Upper lobe of right lung (tissue), 1 donor: ENCODE measurements at places on chromosomes 2 and 18.
A peak's percentile ranks its signal among the peaks of the same experiment; 100 is the strongest.

- no peaks in the 10 kb centered on the region for H3K4me1 ChIP-seq
- H3K36me3 ChIP-seq, result no peaks in the 10 kb centered on the region
- no peak for DNase-seq
- H3K4me3 ChIP-seq, result no peak overlapping the region
Measured at GRCh38 chr2:183264890-183265535, 140.8 kb downstream of the NUP35 start.

- H3K27me3 ChIP-seq, result no peaks in the 10 kb centered on the region
- H3K27ac ChIP-seq, result no peak overlapping the region
- no peaks in the 10 kb centered on the region for H3K36me3 ChIP-seq
- H3K4me3 ChIP-seq, result no peak overlapping the region
- DNase-seq, result no peak
Measured at GRCh38 chr18:65822826-65823225, 72.0 kb downstream of the CDH7 start.

GRCh38 chr2:29706171-29706720 lies 215.1 kb downstream of the ALK start:
- no peak overlapping the region for H3K27ac ChIP-seq
- DNase-seq, result no peak
- no peaks in the 10 kb centered on the region for H3K4me1 ChIP-seq
- no peaks in the 10 kb centered on the region for H3K27me3 ChIP-seq

DNA sequence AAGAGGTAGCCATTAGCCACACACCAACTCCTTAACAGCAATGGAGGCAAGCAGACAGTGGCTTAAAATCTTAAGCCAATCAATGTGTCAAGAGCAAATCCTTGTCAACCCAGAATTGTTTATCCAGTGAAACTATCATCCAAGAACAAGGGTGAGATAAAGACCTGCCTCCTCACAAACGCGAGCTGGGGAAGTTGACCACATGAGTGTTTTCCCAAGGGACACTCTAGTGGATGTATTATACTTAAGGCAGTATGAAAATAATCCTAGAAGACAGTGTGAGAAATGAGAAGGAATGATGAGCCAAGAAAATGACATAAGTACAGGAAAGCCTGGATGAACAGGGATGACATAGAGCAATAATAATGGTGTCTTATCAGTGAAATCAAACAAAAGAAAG lies 209.6 kb downstream of the TWIST2 start:
- no peaks in the 10 kb centered on the region for H3K4me1 ChIP-seq
- H3K36me3 ChIP-seq, result peaks cover 23% of the 10 kb centered on the region
- H3K4me3 ChIP-seq, result no peak overlapping the region
- no peak overlapping the region for H3K27ac ChIP-seq
- no peaks in the 10 kb centered on the region for H3K27me3 ChIP-seq

- H3K4me3 ChIP-seq, result no peak overlapping the region
- no peaks in the 10 kb centered on the region for H3K4me1 ChIP-seq
- no peaks in the 10 kb centered on the region for H3K27me3 ChIP-seq
- DNase-seq, result no peak
- H3K27ac ChIP-seq, result no peak overlapping the region
Measured at GRCh38 chr18:40168026-40168425, 1787.0 kb upstream of the PIK3C3 start.

DNA sequence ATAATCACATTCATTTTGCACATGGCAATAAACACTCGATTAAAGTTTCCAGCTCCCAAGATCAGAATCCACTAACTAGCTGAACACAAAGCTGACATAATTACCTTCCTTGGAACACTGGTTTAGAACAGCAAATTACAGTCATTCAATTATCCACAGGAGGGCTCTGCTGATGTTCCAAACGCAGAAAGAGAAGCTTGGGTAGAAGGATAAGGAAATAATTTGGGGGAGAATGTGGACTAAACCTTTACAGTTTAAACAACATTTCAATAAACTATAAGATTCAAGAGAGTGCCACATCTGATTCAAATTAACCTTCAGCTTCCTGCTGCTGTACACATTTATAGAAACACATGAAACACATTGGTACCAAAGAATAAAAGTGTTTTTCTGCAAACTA lies 67.8 kb upstream of the ARL4C start:
- H3K27me3 ChIP-seq, result no peaks in the 10 kb centered on the region
- no peak overlapping the region for H3K27ac ChIP-seq
- H3K4me3 ChIP-seq, result no peak overlapping the region

DNA sequence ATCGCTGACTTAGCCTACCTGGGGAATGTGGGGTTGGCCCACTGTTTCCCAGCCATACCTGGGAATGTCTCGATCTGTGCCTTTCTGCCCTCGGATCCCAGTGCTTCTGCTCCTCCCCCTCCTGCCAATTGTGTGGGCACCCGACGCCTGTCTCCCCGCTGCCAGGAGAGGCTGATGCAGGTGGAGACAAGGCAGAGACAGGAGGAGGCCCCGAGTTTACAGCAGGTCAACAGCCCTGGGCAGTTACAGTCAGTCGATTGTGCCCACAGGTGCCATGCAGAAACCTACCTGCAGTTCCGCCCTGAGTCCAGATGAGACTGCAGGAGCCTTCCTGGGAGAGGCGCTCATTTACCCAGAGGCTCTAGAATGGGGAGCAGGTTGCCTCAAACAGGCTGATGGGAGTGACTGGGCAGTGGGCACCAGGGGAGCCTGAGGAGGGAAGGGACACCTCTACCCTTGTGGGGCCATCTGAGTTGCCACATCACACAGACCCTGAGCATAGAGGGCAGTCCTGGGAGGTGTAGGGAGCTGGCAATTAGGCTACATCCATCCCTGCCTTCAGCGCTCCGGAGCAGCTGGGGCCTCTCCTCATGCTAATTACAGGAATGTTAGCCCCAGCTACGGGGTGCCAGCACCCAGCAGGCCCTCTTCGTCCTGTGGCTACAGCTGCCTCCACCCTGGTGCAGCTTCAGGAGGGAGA lies 300.1 kb downstream of the NDUFA10 start:
- H3K36me3 ChIP-seq, result no peaks in the 10 kb centered on the region
- DNase-seq, result peak; percentile 40
- no peak overlapping the region for H3K4me3 ChIP-seq
- no peaks in the 10 kb centered on the region for H3K4me1 ChIP-seq

DNA sequence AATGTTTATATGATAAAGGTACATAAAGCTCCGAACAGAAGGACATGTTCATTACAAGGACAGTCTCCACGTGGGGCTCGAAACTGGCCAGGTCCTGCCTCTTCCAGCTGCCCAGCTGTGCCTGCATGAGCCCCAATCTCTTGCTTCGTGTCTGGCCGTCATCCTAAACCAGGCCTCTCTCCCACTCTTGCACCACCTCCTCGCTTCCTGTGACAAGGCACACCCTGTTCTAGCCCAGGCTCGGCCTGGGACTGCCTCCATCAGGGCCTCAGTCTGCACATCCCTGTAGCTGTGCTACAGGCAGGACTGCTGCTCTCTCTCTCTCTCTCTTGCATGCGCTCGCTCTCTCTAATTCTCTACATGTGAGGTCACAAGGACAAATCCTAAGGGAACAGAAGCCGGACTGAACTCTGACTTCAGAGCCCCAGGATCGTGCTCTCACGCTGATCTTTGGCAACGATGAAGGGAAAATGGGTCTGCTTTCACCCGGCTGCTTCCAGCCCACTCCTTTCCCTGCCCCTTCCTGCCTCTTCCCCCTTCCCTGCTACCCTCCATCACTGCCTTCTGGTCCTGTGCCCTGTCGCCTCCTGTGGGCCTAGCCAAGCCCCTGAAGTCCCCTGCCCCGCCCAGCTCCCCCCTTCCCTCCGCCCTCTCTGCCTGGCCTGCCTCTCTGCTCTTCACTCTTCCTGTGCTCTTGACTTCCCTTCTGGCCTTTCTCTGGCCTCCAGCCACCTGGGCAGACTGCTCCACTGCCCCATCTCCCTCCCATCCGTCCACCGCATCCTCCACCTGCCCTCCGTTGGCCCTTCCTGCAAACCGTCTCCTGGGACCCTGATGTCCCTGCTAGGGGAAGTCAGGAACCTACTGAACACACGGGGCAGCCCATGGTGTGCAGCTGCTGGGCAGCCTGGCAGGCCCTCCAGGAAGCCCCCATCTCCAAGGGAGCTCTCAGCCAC lies 7.8 kb upstream of the GPR55 start:
- H3K4me3 ChIP-seq, result no peak overlapping the region
- no peak overlapping the region for H3K27ac ChIP-seq
- no peaks in the 10 kb centered on the region for H3K4me1 ChIP-seq
- DNase-seq, result no peak
- H3K36me3 ChIP-seq, result no peaks in the 10 kb centered on the region
- H3K27me3 ChIP-seq, result no peaks in the 10 kb centered on the region

DNA sequence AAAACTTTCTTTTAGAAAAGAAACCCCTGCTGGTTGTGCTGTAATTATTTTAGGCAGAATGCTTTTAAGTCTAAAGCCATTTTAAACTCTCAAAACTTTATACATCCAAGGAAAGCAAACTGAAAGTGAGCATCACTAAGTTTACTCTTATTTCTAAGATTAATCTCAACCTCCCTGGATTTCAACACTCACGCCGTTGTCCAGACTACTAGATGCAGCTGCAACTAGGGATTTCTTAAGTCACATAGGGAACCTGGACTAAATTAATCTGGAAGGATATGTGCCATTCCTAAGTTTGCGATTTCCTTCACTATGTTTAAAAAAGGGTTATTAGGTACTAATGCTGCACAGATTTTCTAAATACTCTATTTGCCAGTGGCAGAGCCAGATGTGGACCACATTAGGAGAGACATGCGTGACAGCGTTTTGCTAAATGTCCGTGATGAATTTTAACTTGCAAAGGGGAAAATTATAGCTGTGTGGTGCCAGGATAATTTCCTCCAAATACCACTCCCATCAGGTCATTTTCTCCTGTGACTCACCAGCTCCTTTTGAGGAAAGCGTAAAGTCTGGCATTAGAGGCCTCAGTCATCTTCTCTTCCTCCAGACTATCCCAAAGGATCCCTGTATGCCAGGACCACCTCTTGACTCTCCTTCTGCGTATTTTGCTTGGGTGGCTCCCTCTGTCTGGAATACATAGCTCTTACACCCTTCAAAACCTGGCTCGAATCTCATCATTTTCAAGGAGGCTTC lies 143.7 kb downstream of the ATL2 start:
- no peaks in the 10 kb centered on the region for H3K36me3 ChIP-seq
- DNase-seq, result no peak
- no peaks in the 10 kb centered on the region for H3K27me3 ChIP-seq
- no peak overlapping the region for H3K27ac ChIP-seq

- no peaks in the 10 kb centered on the region for H3K27me3 ChIP-seq
- no peaks in the 10 kb centered on the region for H3K36me3 ChIP-seq
- no peak overlapping the region for H3K27ac ChIP-seq
- no peaks in the 10 kb centered on the region for H3K4me1 ChIP-seq
- H3K4me3 ChIP-seq, result no peak overlapping the region
Measured at GRCh38 chr2:159939946-159940345, 122.5 kb downstream of the PLA2R1 start.

- no peaks in the 10 kb centered on the region for H3K4me1 ChIP-seq
- no peak overlapping the region for H3K4me3 ChIP-seq
- no peaks in the 10 kb centered on the region for H3K36me3 ChIP-seq
- no peak overlapping the region for H3K27ac ChIP-seq
- no peaks in the 10 kb centered on the region for H3K27me3 ChIP-seq
Measured at GRCh38 chr2:95017836-95018235, 7.7 kb upstream of the MAL start.

DNA sequence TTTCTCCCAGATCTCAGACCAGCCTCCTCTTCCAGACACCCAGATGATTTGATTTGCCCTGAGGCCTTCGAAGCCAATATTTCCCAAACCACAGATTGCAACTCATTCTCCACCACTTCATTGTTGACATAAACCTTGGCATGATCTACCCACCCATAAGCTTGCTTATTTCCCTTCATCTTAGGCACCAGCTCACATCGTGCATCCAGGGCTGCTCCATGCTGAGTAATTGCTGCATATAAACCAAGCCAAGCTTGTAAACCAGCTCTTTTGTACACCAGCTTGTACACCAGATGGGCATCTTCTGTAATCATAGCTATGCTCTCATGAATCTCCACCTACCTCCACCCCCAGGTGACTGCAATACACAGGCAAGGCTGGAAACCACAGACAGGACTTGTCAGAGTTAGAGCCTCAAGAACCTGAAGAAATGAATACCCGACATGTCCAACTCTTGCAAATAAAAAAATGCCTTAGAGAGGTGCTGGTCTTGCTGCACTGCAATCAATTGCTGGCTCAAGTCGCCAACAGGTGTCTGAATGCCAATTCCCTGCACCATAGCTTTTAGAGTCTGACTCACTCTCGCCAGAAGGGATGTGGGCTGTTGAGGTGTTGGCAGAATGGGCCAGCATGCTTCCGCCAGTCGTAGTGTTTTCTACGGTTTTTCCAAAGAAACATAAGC lies 31.5 kb downstream of the TRABD2A start:
- no peak overlapping the region for H3K27ac ChIP-seq
- no peak overlapping the region for H3K4me3 ChIP-seq
- no peaks in the 10 kb centered on the region for H3K36me3 ChIP-seq
- no peaks in the 10 kb centered on the region for H3K27me3 ChIP-seq
- DNase-seq, result no peak

GRCh38 chr2:54594048-54594447 lies 129.4 kb upstream of the EML6 start:
- DNase-seq, result no peak
- H3K4me1 ChIP-seq, result peaks cover 76% of the 10 kb centered on the region
- no peak overlapping the region for H3K4me3 ChIP-seq

DNA sequence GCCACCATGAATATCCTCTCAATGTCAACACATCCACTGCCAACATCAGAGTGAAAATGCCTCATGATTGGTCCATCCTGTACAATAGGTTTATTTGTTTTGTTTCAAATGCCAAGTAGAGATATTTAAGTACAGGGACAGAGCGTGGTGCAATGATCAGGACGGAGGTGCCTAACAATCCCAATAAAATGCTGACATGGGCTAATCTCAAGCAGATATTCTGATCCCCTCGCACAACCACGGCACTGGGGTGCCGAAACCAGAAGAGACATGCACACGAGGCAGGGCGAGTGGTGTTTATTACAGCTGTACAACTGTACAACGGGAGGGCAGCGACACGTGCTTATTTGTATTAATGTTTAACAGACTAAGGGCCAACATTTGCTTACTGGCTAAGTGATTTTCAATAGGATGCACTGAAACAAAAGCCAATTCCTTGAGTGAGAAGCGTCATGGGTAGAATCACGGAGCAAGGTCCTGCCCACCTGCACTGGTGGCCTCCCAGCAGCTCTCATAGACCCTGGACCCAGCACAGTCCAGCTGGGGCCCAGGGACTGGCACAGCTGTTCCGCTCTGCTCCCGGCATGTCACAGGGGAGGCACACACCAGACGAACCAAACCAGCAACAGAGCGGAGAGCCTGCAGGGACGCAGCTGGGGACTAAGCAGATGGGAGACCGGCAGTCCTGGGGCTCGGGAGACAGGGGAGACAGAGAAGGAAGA lies 101.4 kb downstream of the HDAC4 start:
- no peaks in the 10 kb centered on the region for H3K36me3 ChIP-seq
- no peak overlapping the region for H3K27ac ChIP-seq
- H3K27me3 ChIP-seq, result no peaks in the 10 kb centered on the region
- peak; percentile 35 for DNase-seq
- no peak overlapping the region for H3K4me3 ChIP-seq
